NCI-H146 (cell line): ENCODE measurements at places on chromosomes 2 and 18.

GRCh38 chr2:64049633-64050220, 30.5 kb upstream of the VPS54 start:
- DNase-seq, result peak; percentile 72

- DNase-seq, result no peak
Observed at GRCh38 chr2:197261808-197262226, 48.8 kb downstream of the ANKRD44 start.

DNA sequence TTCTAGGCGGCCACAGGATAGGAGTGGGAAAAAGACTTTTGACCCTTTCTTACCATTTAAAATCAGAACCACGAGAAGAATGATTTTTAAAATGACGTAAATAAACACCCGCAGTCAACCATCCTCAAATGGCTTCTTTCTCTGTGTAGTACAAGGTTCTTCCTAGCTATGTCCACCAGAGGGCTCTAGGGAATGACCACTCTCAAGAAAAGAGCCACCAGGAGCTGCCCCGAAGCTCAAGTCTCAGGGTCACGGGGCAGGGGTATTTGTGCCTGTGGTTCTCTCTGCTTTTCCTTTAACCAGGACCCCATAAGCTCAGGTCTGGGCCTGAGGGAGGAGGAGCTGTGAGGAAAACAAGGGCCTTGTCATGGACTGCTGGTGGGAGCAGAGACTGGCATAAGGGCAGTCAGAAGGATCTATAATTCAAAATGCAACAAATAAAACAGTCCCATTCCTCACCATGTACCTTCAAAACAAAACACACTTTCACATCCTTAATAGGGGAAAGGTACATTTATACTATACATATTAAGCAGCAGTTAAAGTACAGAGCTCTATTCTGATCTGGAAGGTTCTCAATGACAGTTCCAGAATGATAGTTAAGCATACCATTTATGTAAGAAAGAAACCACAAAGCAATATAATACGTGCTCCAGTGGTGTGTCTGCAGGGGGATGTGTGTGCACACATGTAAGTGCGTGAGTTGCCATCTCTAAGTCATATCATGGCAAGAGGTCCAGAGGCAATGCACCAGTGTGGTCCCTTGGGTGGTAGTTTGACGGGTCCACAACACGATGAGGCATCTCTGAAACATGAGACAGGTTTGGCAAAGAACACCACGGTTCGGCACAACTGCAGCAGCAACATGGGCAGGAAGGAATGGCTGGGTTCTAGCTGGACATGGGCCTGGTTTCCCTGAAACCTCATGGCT, 18.6 kb downstream of the LYPD1 start:
- DNase-seq, result peak; percentile 6

DNA sequence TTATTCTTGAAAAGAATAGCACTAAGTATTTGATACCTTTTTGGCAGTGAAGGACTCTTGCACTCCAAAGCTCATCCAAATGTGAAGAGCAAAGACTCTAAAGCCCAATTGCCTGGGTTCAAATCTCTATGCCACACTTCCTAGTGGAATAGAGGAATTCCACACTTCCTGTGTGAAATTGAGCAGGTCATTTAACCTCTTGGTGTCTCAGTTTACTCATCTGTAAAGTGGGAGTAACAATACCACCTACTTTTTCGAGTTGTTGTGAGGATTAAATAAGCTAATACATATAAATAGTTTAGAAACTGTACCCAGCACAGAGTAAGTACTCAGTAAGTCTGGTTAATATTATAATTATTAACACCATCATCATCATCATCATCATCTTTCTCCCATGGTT, 72.6 kb downstream of the AP1S3 start:
- no peak for DNase-seq

GRCh38 chr18:12032786-12033642, 51.7 kb downstream of the IMPA2 start:
- no peak for DNase-seq

DNA sequence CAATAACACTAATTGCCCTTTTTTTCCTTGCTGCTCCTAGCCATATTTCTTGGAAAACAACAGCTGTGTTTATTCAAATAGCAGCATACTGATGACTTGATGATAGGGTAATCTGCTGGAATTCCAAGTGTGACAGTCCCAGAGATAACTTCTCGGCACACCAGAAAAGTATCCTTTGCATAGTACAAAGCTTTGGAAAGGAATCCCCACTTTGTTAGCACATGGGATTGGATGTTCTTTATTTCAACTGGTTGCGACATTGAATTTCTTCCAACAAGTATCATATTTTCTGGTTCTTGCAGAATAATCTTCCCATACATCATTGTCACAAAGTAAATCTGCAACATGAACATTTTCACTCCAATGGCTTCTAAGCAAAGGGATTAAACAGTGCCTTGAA, 445.8 kb upstream of the ACVR2A start:
- DNase-seq, result no peak

DNA sequence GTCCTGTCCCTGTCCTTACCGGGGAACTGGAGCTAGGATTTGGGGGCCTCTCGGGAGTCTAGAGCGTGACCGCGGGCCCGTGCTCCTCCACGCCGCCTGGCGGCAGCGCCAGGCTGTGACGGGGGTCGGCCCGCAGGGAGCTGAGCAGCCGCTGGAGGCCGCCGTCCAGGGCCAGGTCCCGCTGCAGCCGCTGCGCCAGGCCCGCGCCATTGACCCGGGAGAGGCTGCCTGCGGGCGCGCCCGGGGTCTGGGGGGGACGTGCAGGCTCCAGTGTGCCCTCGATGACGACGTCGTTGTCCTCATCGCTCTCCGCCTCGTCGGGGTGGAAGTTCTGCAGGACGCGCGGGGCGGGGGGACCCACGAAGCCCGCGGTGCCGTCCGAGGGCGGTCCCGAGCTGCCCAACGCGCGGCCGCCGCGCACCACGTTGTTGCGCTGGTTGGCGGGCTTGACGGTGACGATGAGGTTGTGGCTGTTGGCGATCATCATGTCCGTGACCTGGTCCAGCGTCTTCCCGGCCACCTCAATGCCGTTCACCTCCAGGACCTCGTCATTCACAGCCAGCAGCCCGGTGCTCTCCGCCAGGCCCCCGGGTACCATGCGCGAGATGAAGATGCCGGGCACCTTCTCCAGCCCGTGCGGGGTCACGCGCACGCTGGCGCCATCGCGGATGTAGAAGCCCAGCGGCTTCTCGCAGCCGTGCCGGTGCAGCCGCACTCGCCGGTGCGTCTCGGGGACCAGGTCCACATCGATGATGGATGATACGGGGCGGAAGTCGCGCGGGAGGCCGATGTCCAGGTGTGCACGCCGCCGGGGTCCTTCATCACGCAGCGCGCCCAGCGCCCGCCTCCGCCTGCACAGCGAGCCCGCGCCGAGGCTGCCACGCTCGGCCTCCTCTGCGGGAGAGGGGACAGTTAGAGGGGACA, 50.9 kb downstream of the ADNP2 start:
- no peak for DNase-seq

DNA sequence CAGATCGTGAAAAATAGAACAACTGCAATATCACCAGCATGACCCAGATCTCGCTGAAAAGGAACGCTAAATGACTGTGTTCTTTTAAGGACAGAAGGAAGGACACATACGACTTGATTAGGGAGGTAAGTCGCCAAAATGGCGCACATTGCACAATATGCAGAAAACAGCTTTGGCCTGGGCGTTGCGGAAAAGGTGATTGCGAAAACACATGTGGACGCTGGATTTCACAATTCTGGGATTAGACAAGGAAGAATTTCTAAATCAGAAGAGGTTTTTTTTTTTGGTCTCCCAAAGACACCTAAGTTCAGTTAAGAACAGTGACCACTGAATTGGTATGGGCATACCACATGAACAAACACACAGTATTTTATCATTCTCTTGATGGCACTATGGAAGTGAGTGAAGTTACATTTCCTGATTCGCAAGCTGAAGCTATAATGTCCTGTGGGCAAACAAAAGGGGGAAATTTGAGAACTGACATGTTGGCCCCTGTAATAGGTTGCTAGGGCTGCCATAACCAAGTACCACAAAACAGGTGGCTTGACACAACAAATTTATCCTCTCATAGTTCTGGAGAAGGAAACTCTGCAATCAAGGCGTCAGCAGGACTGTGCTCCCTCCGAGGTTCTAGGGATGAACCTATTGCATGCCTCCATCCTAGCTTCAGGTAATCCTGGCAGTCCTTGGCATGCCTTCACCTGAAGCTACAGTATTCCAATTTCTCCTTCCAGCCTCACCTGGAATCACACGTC, 25.8 kb upstream of the ERICH2 start:
- DNase-seq, result no peak

DNA sequence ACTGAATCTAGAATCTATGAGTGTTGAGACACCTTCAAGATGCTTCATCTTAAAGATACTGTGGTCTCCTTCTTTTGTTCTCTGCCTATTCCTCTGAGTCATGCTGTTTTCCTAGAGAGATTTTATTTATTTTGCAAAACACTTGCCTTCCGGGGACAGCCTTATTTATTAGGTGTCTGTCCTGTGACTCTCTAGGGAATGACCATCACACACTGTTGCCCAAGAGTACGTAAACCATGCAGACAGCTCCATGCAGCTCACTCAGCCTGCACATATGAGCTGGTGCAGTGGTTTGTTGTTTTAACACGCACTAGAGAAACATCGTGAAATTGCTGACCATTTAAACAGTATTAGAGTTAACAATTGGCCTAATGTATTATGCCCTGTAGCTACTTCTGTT, 12.4 kb upstream of the ADCYAP1 start:
- DNase-seq, result no peak

GRCh38 chr2:240451108-240451611, 15.7 kb downstream of the GPC1 start:
- no peak for DNase-seq

DNA sequence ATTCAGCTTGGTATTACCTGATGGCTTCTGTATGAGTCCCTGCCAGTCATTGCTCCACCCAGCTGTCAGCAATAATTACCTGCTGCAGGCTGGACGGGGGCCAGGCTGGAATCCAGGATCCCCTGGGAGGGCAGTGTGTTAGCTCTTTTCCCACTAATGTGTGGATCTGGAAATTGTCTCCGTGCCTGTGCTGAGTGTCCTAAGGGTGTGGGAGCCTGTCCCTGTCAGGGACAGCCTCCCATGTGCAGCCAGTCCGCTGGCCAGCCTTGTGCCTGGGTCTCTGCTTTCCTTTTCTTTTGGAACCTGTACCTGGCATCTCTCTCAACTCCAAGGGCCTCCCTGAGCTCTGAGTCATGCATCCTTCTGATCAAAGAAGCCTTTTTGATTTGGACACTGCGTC, 107.2 kb upstream of the SPRED2 start:
- DNase-seq, result no peak

DNA sequence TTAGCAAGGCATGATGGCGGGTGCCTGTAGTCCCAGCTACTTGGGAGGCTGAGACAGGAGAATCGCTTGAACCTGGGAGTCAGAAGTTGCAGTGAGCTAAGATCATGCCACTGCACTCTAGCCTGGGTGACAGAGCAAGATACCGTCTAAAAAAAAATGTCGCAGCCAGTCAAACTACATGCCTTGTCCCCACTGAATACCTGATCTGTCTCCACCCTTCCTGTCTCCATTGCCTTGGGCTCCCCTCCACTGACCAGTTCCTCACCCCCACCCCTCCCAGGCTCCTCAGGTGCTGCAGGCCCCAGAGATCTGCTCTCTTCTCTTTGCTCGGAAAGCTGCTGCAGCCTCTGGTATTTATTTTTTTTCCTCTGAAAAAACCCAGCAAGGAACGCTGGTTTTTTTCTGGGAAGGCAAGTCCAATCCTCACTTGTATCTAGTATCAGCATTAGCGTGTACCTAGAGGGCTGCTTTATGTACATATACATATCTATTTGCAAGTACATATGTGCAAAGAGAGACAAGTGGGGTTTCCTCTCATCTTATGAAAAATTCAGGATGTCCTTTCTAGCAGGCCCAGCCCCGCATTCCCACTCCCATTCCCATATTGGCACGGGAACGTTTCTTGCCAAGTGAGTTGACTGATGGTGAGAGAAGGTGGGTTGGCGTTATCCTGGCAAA, 4.4 kb downstream of the PSD4 start:
- no peak for DNase-seq

- DNase-seq, result no peak
Observed at GRCh38 chr18:73679941-73680712, 467.5 kb downstream of the FBXO15 start.

DNA sequence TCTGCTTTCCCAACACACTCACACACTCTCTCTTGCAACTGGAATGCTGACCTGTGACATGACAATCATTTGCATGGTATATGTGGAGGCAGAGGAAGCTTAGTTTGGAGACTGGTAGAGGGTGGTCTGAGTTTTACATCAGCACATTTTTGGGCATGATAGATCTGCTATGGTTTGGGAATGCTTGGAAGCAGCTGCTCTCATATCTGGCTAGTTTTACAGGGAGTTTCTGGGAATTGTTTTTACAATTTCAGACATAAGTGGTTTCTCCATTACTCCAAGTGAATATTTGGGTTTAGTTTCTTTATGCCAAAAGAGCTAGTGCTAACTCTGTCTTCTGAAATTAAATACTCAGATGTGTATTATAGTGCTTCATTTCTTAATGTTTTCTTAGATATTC, 977.6 kb downstream of the SUCLG1 start:
- DNase-seq, result no peak

DNA sequence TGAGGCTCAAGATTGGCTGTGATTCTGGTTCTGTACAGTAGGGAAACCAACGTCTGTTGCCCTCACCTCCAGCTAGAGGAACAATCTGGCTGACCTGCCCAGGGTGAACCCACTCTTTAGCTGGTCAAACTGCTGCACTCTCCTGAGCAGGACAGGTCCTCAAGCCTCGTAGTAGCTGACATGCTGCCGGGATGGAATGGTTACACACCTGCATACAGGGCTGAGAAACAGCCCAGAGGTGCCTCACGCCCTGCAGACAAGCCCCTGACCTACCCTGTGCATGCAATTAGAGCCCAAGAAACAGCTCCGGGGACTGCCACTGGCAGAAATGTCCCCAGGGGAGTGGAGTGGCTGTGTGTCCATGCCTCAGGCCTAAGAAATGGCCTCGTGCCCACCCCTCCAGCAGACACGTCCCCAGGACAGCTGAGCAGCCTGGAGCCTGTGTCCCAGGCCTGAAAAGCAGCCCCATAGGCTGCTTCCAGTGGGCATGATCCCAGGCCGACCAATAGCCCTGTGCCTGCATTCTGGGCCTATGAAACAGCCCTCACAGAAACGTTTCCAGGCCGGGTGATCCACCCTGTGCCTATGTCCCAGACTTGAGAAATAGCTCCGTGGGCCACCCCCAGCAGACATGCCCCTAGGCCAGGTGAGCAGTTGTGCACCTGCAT, 25.4 kb downstream of the BOLL start:
- no peak for DNase-seq
